CD4-positive, alpha-beta T cell treated with Interleukin-17A for 4 hours (primary cell): ENCODE measurements at places on chromosomes 3 and 15.

DNA sequence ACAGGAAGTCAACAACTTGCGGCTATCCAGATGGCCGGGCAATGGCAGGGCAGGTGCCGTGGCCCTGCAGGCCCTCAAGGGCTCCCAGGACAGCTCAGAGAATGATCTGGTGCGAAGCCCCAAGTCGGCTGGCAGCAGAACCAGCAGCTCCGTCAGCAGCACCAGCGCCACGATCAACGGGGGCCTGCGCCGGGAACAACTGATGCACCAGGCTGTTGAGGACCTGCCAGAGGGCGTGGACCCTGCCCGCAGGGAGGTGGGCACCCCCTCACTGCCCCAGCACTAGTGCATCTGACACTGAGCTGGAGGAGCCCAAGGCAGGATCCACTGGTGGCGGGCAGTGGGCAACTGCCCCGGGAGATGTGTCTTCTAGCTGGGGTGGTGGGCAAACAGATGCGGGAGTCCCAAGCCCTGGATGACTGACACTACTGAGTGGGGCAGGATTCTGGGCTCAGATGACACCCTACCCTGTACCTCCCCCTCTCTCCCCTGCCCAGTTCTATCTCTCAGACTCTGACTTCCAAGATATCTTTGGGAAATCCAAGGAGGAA is 15.9 kb downstream of the VILL start:
- no peak for DNase-seq

GRCh38 chr3:36295296-36295695 is 85.0 kb upstream of the STAC start:
- DNase-seq, result no peak

DNA sequence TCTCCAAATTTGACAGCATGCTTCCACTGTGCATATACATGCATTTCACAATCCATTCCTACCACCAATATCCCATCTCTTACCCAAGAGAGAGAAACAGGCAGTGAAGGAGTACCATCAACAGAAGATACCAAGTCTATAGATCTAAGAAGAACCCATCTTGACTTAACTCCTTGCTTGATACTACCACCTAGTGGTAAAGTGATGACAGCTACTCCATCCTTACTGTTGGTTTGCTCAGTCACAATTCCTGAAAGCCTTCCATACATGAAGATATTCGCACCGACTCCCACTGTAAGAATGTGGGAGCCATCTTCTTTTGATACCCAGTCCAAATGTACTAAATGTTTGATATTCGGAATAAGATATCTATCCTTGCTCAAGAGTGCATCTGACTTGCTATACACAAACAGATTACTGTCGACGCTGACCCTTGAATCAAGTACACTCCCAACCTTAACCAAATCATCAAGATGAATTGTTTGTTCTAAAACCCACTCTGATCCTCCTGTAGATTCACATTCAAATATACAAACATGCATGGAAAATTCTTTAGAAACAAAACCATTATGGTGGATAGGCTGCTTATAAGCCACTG is 123.1 kb downstream of the DMXL2 start:
- DNase-seq, result no peak

DNA sequence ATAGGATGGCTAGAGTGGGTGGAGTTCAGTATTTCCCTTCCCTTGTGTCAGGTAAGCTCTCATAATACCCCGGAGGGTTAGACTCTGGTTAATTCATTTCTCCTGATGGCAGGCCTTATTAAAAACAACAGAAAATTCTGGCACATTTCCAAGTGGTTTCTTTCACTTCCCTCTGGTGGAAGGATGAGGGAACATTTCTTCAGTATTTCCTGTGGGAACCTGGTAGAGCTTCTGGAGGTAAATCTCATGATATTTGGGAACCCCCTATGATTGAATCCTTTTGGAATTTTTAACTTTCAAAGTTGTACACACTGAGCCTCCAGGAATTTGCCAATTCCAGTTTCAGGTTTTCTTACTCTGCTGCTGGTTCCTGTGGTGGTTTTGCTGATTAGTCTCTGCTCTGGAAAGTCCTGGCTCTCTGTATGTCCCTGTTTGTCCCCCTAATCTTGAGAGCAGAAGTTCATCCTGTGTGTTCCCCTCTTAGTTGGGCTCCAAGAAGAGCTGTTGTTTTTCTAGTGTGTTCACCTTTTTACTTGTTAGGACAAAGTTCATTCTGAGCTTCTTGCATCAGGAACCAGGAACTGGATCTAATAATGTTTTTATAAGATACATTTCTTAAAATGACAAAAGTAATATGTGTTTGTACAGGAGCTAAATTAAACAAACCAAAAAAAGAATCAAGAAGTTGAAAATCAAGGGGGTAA is 12.1 kb downstream of the CHRNA7 start:
- DNase-seq, result no peak

- DNase-seq, result no peak
These were observed 54.5 kb upstream of the FNDC3B start for GRCh38 chr3:171984883-171985282.

GRCh38 chr3:122576174-122576940 is 1.1 kb upstream of the PARP15 start:
- DNase-seq, result no peak
